ENCODE measurements at places on chromosomes 6 and 20. TPM values are rescaled to one million over a fixed set of nuclear protein-coding genes. Genes with fewer than 3 reads are reported as not detected.
A peak's percentile ranks its signal among the peaks of the same experiment; 100 is the strongest.

- no peak for DNase-seq
These were observed 684 bp downstream of the PAQR8 start for GRCh38 chr6:52362443-52363227.

KCNQ2 gene
- total RNA-seq: 0.21 TPM

NSFL1C gene
- total RNA-seq: 58.9 TPM

DNA sequence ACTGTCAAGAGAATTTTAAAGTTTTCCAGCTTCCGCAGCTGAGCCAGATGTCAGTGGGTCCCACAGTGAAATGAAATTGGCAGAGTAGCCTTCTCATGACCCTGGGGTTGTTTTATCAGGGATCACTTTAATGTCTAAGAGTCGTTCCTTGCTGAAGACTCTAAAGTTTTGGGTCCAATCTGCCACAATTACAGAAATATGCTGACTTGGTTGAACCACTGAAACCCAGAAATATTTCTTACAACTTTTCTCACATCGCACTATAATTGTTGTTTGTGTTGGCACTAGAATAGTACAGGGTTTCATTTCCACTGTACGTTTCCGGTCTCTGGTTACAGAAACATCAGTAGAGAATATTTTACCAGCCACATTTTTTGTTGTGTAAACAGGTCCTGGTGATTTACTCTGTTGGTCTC, 109.0 kb downstream of the HMGCLL1 start:
- DNase-seq: no peak

KHDC1L gene
- not detected for total RNA-seq

- DNase-seq: no peak
These were observed 72.5 kb downstream of the B3GAT2 start for GRCh38 chr6:70884074-70884983.

MACROD2 gene
- 0.79 TPM for total RNA-seq

DNA sequence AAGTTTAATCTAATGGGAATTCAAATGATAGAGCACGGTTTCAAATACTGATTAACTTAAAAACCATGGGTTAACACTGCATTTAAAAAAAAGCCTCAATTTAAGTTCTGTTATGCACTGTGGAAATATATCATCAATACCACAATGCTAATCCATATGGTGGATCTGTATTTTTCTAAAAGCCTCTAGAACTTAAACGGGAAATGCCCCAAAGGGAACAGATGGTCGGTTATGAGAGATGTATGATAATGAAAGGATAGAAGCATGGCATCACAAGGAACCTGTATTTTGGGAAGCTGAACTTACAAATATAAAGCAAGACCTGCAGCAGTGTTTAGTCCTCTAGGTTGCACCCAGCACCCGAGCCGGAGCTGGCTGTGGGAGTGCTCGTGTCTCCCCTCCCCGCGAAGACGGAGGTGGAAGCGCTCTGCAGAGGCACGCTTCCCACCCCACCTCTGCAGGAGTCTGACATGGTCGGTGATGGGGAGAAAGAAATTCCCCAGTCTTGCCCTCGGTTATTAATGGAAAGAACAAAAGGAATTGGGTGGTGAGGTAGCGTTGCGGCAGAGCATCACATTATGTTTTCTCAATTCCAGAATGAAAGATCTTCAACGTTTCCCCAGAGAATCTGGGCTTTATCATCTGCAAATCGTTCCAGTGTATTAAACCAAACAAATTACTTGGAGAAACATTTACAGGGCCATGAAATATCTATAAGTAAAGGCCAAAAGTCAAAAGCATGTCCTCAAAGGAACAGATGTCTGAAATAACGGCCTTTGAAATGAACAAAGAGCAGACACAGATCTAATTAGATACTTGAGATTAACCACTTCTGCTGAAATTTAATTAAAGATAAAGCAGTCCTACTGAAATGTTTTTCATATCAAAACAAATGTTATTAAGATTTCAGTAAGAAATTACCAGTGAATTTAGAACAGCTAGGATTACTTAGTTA, 103.1 kb upstream of the POPDC3 start:
- no peak for DNase-seq

BTN1A1 gene
- not detected for total RNA-seq

DNA sequence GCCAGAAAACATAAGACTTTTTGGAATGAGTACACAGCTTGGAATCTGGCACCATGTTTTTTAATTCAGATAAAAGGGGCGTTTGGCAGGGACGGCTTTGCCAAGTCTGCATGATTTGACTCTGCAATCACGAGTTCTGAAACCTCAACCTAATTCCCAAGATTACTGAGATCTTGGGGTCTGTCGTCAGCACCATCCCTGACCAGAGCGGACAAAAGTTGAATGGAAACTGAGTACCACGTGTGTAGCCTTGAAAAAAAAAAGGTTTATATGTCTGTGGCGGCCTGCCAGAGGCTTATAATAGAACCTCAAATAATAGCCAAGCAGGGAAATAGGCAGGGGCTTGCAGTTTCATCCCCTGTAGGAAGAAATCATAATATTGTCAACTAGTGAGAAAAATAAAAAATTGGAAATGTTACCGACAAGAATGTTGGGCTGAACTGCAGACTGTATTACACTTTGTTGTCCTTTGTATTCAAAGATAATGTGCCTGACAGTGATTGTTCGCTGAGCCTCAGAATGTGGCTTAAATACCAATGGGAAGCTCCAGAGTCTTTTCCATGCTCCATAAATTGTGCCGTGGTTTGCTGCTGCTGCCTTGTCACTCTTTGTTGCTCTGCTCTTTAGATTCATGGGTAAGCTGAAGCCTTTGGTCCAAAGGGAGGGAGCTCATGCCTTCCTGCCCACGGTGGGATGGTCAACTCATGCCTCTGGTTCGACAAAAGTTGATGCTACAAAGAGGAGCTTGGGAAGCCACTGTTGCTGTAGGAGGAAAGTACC, 118.8 kb upstream of the ARID1B start:
- no peak for DNase-seq

GRCh38 chr20:1489325-1489724, 1.9 kb downstream of the SIRPB2 start:
- no peak for DNase-seq

DNA sequence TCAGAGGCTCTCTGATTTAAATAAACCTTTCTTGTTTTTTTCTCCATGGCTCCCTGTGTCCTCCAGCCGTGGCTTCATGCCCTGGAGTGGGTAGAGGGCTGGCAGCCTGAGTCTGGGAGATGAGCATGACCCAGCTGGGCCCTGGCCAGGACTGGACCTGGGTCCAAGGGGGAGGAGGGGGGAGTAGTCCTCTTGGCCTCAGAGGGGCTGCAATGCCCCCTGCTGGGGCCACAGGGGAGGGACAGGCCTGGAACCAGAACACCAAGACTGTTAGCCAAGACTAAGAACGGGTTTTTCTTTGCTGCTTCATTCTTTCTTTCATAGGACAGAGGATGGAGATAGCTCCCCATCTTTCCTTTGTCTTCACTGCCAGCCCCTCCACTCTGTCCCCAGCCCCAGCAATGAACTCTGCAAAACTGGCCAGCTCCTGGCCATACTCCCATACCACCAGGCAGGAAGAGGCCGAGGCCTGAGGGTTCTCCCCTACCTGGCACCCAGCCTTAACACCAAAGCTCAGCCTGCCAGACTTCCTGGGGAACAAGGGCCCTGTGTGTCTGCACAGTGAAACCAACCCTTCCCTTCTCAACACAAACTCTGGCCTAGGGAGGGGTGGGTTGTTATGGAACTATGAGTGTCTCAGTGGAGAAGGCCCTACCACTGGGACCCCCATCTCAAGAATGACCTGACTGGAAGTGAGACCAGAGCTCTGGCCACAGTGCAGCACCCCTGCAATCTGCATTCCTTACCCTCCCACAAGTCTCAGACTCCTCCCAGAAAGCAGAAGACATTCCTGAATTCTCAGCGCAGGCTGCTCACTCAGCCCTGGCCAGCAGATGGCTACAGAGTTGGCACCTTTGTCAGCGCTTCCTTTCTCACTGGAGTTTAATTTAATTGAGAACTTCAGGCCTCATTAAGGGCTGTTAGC, 11.0 kb downstream of the SLC29A1 start:
- peak; percentile 56 for DNase-seq

SLC22A3 gene
- 5.8 TPM for total RNA-seq

GRCh38 chr6:148535976-148536375, 193.3 kb downstream of the SASH1 start:
- DNase-seq: no peak

GRCh38 chr6:28000351-28001045, 43.5 kb downstream of the OR2B6 start:
- DNase-seq: no peak

GRCh38 chr20:61117725-61118124, 134.3 kb upstream of the CDH4 start:
- peak; percentile 91 for DNase-seq

All from kidney epithelial cell (primary cell).